AG08396 (cell line): ENCODE measurements at places on chromosomes 6 and 20.

DNA sequence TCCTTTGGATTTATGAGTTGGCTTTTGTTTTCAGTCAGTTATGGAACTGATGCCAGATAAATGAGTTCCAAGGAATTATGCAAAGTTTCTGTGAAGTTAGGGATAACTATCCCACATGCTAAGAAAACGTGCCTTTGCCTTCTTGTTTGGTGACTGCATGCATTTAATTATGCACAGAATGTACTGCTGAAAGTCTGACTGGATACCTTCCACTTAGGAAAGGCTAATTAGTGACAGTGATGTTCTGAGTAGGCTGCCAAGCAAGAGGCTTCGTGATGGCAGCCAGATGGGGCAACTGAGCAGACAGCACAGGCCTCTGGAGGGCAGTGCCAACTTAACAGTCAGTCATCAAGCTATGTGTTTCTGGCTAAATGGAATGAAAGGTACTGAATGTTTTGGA, 289.9 kb downstream of the CD109 start:
- DNase-seq, result peak; percentile 43

DNA sequence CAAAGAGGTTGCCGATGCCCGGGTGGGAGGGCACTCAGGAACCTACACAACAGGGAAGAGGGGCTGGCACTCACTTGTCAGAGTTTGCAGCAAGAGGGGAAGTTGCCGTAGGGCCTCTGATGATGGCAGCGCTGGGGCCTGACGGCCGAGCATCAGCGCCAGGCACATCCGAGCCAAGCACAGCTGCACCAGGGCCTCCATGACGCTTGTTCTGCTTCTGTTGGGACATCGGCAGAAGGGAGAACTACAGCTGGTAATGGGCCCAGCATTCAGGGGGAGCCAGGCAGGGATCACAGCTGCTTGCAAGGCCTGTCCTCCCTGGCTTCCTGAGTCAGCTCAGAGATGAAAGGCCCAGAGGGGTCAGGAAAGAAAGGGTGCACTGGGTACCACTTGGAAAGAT, 367.7 kb downstream of the CDH4 start:
- DNase-seq, result no peak

GRCh38 chr6:70180901-70181599, 121.8 kb downstream of the COL9A1 start:
- no peak for DNase-seq

DNA sequence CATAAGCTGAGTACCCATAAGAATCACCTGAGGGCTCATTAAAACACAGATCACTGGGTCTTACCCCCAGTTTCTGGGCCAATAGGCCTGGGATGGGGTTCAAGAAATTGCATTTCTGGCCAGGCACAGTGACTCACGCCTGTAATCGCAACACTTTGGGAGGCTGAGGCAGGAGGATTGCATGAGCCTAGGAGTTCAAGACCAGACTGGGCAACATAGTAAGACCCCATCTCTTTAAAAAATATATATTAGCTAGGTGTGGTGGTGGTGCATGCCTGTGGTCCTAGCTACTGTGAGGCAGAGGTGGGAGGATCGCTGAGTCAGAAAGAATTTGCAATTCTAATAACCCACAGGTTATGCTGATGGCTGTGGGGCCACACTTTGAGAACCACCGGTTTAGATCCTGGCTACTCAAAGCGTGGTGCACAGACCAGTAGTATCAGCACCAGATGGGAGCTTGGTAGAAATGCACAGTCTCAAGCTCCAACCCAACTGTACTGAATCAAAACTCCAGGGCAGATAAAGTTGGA, 2.0 kb downstream of the CCM2L start:
- no peak for DNase-seq

- no peak for DNase-seq
These were observed 835.3 kb upstream of the CITED2 start for GRCh38 chr6:140209775-140210174.

- no peak for DNase-seq
These were observed 38.3 kb downstream of the MAP7 start for GRCh38 chr6:136511926-136512325.

DNA sequence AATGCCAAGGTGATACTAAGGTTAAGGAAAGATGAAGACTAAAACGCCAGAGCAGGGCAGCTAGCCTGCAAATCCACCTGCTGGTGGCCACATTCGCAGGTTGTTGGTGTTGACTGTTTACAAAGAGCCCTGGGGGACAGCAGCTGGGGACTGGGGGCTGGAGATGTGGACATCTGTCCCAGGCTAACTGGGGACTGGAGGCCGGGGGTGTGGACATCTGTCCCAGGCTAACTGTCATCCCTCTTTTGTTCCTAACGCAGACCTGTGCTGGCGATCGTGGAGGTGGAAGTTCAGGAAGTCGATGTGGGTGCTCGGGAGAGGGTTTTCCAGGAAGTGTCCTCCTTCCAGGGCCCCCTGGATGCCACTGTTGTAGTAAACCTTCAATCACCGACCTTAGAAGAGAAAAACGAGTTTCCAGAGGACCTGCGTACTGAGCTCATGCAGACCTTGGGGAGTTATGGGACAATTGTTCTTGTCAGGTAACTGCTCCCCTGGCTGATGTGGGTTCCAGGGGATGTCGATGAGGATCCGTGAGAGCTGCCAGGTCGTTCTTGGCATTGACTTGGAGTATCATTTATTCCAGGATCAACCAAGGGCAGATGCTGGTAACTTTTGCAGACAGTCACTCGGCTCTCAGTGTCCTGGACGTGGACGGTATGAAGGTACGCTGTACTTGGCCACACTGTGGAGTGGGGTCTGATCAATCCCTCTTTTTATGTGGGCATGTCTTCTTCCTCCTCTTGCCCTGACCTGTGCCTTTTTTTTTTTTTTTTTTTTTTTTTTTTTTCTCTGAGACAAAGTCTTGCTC, 87.0 kb downstream of the SERAC1 start:
- no peak for DNase-seq

GRCh38 chr6:28433119-28433518, 10.2 kb downstream of the ZSCAN23 start:
- no peak for DNase-seq

- DNase-seq, result peak; percentile 59
These were observed 151.9 kb upstream of the SLC22A16 start for GRCh38 chr6:110628330-110628729.

DNA sequence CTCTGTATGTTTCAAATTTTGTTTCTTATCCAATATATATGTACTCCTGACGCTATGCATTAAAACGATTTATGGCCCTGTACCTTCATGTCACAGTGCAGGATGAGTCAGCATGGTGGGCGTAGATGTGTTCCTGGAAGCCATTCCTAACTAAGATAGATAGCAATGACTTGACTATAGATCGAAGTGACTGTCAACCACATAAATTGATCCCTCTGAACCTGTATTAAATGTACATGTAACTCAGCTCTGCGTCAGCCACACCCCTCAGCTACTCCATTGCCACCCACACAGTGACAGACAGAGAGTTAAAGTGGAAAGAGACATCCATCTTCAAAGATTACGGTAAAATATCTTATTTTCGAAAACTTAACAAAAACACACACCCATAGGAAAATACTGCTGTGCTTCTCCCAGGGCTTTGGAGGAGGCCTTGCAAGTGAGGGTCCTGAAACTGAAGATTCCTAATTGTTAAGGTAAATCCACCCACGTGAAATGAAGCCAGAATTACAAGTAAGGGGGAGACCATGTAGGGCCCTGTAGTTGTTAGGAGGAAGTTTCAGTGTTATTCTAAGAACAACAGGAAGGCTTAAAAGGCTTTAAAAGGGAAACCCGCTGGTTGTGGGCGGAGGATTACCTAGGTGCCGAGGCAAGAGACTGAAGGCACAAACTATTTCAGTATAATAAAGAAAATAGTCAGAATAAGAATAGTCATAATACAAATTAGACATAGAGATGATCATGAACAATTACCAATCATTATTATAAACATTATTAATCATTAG, 10.3 kb upstream of the RAD21L1 start:
- no peak for DNase-seq

GRCh38 chr20:7463290-7463689, 477.0 kb downstream of the HAO1 start:
- no peak for DNase-seq

DNA sequence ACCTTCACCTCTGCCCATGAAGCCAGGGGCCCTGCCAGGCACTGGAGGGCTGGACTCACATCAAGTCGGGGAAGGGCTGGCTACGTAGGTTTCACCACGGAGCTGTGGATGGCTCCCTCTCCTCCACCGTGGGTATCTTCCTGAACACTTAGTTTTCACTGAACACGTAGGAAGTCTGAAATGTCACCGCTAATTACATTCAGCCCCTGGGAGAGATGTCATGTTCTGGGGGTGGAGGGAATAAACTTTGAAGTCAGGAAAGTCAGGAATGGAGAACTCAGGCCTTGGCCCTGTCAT, 6.5 kb downstream of the LHFPL5 start:
- no peak for DNase-seq

- no peak for DNase-seq
These were observed 343.8 kb downstream of the SYNE1 start for GRCh38 chr6:152293404-152293803.

DNA sequence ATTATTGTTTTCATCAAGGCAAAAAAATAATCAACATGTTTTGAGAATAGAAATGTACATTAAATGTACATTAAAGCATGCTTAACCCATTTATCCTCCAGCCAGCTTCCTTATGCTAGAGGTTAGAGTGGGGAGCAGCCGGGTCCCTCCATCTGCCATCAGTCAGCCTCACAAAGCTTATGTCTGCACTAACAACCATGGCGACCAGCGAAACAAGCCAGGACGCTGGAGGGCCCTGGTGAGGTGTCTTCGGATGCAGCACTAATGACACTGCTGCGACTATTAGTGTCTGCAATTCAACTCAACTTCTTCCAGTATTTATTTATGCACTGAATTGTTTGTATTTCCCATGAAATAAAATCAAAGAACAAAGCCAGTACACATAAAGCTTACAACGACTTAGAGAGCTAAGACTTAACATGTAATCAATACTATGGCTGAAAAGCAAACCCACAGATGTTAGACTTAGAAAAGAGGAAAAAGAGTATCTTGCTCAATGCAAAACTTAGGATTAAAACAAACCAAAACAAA, 6.8 kb downstream of the CLDN20 start:
- no peak for DNase-seq

GRCh38 chr20:24158281-24158680, 169.7 kb upstream of the GGTLC1 start:
- DNase-seq, result no peak

DNA sequence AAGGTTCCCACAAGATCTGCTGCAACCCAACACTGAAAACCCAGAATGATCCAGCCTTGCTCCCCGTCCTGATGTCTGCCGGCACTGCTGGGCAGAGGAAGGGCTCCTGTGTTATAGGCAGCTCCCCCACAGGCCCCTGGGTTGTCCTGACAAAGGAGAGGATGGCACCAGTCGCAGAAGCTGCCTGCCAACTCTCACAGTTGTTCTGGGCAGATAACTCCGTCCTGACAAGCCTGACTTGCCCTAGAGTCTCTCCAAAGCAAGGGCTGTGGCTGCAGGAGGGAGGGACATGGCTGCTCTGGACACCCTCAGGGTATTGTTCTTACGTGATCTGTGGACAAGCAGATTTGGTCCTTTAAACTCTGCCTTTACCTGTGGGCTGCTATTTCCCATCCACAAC, 243.8 kb downstream of the CDH26 start:
- DNase-seq, result no peak

GRCh38 chr6:26033941-26034354, 53.3 kb upstream of the HFE start:
- DNase-seq, result no peak

DNA sequence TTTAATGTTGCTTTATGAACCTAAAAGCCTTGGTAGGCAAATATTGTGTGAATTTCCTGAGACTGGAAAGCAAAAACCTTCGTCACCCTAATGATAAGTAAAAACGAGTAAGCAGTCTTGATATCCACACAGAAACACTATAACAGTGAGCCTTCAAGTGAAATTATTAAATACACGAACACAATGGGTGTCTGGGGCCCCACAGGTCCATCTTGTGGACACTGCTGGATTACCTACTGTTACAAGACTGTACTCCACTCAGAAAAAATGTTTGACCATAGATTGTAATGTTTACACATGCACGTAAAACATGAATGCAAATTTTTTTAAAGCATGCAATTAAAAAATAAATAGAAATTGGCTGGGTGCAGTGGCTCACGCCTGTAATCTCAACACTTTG, 466.9 kb downstream of the CD83 start:
- DNase-seq, result no peak

DNA sequence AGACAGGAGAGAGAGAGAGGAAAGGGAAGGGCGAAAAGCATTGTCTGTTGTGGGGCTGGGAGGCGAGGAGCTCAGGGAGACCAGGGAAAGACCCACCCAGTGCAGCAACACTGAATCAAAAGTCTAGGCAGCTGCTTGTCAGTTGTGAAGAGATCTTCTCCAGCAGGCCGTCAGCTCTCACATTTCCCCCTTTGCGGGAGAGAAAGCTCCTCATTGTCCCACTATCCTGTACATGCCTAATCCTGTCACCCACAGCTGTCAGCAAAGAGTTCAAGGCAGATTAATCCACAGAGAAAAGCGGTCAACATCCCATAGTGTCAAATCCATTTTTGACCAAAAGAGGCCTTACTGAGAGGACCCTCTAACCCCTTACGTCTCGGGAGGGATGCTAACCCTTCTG, 27.3 kb downstream of the RNF182 start:
- no peak for DNase-seq

- no peak for DNase-seq
These were observed 53.0 kb downstream of the ERMARD start for GRCh38 chr6:169804427-169804826.

DNA sequence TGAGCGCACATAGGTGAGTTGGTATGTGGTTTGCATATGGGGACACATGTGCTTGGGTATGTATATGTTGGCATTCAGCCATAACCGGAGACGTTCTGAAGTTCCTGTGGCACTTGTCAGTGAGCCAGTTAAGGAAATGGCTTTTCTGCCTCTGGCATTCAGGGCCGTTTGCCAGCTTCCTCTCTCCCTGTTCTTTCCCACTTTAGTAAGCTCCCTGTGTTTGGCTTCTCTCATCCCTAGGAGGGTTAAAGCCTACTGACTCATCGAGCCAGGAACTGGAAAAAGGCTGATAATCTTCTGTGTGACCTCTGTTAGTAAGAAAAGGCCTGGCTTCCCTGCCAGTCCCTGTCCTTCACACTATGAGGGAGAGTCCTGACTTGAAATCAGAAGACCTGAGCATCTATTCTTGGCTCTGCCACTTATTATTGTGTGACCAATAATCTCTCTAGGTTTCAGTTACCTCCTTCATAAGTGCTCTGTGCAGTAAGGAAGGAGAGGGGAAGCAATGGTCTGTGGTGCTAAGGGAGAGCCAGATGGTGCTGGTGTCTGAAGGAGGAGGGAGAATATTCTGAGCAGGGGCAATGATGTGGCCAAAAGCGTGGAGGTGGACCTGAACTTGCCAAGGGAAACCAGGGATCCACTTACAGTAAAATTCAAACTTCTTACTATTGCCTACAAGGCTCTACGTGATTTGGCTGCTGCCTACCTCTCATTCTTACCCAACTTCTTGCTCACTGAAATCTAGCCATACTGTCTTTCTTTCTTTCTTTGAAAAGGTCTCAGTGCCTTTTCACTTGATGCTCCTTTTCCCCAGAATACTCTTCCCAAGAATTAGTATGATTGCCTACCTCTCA, 31.4 kb downstream of the ACSS2 start:
- peak; percentile 83 for DNase-seq
